ENCODE measurements at places on chromosomes 11 and 22.

- DNase-seq = no peak
Observed at GRCh38 chr11:21038801-21039200, 369.4 kb downstream of the NELL1 start.

DNA sequence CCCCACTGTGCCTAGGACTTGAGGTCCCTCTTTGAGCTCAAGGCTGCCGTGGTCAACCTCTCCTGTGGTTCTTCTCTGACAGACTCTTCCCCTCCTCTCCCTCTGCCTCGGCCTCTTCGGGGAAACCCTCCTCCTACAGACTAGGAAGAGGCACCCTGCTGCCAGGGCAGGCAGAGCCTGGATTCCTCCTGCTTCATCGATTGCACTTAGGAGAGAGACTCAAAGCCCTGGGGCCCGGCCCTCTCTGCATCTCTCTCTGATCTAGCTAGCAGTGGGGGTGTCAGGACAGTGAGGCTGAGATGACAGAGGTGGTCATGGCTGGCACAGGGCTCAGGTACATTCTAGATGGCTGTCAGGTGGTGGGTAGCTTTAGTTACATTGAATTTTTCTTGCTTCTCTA, 63.6 kb upstream of the EMID1 start:
- DNase-seq = no peak

GRCh38 chr22:43228330-43228729, 41.4 kb upstream of the TTLL12 start:
- no peak for DNase-seq

DNA sequence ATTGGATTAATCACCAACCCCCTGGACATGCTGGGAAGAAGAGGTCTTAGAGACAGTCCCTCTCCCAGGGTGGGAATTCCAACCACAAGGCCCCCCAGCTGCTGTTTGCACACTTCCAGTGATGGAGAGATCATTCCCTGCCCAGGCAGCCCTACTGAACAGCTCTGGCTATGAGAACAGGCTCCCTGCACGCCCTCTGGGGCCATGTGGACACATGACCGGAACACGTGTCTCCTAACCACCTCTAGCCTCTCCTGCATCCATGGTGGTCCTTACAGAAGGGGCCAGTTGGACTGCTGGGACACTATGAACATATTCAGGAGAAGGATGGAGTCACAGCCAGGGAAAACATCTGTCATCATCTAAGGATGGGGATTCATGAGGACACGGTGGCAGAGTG, 196.2 kb downstream of the MN1 start:
- no peak for DNase-seq

DNA sequence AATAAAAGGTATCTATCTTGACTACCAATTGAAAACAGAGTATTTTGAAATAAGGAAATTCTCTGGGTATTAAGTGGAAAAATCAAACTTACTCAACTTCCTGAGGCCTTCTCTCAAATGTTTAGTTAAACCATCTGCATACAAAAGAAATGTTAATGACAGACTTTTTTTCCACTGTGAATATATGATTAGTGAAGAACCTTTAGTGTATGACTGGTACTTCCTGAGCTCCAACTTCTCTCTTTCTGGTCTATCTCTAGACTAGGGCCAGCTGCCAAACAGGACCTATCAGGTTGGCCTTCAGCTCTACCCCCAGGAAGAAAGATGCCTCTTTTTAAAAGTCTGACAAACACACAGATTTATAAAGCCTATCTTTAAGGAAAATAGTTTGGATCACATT, 68.8 kb upstream of the SCUBE2 start:
- DNase-seq = no peak
